Stimulated activated CD4-positive, alpha-beta T cell treated with anti-CD3 and anti-CD28 coated beads, Interleukin-4, amount 100 ng/mL, for 24 hours (primary cell): ENCODE measurements at places on chromosomes 2 and 18.

DNA sequence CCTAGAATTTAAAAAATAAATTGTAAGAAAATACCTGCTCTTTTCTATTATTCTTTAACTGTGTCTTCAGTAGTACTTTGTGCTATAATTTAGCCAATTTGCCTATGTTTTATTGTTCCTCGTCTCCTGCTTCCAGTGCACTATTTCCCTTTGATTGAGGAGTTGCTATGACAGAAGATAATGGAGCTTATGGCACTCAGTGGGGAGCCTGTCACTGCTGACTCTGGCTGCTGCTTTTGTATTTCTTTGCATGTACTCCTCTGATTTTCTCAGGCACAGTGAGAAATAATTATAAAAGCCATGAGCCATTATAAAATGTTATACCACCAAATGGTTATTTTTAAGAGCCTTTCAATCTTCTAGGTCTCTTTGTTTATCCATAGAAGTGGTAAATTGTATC lies 1310.8 kb upstream of the SLC39A10 start:
- DNase-seq, result no peak

GRCh38 chr18:62569081-62569655 lies 46.3 kb downstream of the ZCCHC2 start:
- DNase-seq, result no peak

GRCh38 chr2:158134655-158135054 lies 33.0 kb downstream of the UPP2 start:
- no peak for DNase-seq

DNA sequence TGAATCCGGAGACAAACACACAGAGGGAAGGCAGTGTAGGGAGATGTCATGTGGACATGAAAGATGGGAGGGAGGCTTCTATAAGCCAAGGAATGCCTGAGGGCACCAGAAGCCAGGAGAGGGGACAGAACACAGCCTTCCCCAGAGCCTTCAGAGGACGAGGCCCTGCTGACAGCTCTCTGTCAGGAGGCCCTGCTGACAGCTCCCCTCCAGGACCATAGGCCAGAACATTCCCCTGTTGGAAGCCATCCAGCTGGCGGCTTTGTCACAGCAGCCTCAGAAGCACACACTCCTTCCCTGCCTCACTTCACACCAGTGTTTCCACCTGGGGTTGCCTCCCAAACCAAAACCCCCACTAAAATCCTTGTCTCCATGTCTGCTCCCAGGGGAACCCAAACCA lies 171.3 kb upstream of the ID2 start:
- no peak for DNase-seq

GRCh38 chr18:63303547-63303946 lies 16.0 kb downstream of the BCL2 start:
- DNase-seq, result no peak

- no peak for DNase-seq
These were observed 456 bp downstream of the LRP1B start for GRCh38 chr2:142130111-142131009.

- no peak for DNase-seq
These were observed 277.7 kb upstream of the PXDN start for GRCh38 chr2:2021995-2022394.

GRCh38 chr2:204576362-204576979 lies 31.2 kb downstream of the PARD3B start:
- DNase-seq, result peak; percentile 14

GRCh38 chr18:52596748-52597435 lies 256.9 kb downstream of the DCC start:
- no peak for DNase-seq

GRCh38 chr2:158217593-158217992 lies 115.9 kb downstream of the UPP2 start:
- DNase-seq, result no peak

- DNase-seq, result no peak
These were observed 188.1 kb downstream of the CAMKMT start for GRCh38 chr2:44549856-44550255.

GRCh38 chr2:181814057-181814491 lies 77.5 kb upstream of the ITPRID2 start:
- no peak for DNase-seq

DNA sequence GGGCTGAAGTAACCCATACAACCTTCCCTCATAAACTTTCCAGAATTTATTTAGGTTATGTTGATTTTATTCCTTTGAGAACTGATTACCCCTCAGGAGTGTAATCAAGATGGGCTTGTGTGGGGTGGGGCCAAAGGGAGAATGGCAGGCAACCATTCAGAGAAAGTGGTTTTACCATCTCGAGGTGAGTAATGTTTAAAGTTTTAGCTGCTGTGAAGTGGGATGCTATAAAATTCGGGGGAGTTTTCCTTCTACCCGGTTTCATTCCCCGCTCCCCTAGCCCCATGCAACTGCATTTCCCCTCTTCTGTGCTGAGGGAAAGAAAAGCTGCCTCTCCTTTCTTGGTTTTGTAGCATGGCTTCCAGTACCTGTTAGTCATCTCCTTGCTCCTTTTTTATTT lies 34.7 kb downstream of the MAP4K4 start:
- no peak for DNase-seq

- no peak for DNase-seq
These were observed 1757.3 kb upstream of the PIK3C3 start for GRCh38 chr18:40197711-40198110.

GRCh38 chr2:158103411-158104012 lies 1.8 kb downstream of the UPP2 start:
- no peak for DNase-seq

DNA sequence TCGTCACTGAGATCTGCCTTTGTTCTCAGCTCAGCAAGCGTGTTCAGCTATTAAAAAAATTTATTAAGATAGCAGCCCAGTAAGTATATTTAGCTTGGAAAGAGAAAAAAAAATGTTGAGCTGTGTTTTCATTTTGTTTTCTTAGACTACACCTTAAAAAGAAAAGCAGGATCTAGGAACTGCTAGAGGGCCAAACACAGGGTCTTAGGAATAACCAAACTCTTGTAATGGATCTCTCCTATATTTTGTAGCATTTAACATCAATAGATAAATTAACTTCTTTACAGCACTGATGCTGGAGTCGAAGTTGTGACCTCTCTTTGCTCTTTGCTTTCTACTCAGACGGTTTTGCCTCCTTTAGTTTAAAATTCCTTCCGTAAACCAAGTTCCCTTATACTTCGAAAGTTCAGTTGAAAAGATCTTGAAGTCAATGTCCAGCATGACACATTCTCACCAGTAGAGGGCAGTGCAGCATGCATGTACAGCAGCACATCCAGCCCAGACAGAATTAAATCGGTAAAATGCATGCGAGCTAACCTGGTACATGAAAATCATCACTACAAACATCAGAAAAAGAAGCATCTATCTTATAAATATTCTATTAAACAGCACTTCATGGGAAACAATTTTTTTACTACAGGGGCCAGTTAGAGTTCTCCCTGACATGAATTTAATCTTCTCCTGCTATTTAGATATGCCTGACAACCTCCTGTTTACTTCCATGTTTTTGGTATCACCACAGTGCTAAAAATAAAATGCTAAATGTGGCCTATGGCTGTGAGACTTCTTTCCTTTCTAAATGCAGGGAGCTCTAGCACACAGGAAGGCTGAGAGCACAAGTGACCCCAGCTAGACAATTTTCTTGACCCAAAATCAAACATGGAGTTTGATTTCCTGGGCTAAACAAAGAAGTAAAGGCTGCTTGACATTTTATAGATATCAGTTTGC lies 48.2 kb upstream of the MAP3K20 start:
- peak; percentile 83 for DNase-seq

DNA sequence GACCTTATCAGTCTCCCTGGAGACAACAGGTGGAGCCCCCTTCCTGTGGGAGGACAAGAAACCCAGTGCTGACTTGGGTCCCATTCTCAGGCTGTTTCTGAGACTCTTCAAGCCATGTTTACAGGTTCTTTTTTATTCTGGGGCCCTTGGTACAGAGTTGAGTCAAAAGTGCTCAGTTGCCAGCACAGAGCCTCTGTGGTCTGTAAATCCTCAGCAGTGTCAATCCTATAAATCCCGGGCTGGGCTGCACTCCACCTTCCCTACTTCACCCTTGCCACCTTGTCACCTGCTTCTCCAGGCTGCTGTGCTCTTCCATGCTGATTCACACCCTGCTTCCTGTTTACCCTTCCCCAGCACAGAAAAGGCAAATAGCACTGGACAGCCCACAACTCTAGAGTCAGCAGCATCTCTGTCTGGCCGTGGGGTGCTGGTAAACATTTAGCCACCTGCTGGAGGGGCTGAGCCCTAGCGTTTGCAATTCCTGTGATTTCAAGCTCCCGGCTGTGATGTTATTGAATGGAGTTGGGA lies 74.7 kb downstream of the TNFRSF11A start:
- no peak for DNase-seq

DNA sequence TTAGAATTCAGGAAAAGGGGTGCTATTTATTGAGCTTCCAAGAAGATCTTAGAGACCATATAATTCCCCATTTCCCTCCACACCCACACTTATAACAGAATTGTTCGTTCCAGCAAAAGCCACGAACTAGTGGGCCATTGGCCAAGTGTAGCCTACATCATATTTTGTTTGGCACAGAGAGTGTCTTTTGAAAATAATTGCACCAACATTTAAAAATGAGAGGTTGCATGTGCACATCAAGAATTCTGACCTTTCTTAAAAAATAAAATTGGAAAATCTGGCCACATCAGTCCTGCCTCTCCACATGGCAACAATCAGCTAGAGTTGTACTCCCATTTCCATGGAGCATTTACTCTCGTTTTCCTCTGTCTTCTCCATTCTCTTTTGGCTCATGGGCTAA lies 655.5 kb upstream of the FANCL start:
- DNase-seq, result no peak

DNA sequence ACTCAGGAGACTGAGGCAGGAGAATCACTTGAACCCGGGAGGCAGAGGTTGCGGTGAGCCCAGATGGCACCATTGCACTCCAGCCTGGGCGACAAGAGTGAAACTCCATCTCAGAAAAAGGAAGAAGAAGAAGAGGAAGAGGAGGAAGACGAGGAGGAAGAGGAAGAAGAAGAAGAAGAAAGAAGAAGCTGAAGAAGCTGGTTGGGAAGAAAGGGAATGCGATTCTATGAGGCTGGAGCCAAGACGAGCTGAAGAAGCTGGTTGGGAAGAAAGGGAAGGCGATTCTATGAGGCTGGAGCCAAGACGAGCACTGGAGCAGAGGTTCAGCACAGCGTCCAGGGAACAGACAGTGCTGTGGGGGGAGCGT lies 30.3 kb upstream of the TAF1B start:
- no peak for DNase-seq

GRCh38 chr18:8329186-8329771 lies 280.0 kb upstream of the RAB12 start:
- DNase-seq, result no peak

DNA sequence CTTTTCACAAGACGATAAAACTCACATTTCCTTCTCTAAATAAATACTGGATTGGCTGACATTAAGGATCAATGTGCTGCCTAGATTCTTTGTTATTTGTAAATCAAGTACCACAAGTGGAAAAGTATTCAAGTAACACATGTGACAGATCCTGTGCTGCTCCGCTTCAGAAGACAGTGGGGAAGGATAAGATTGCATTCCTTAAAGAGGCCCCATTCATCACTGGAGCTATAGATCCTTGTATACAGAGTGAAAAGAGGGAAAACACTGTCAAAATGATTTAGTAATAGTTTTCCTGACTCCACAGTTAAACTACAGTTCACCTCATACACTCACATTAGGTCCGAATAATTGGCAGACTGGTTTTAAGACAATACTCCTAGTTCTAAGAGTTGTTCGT lies 108.0 kb upstream of the CSRNP3 start:
- no peak for DNase-seq
